ENCODE measurements at places on chromosomes 4 and X.

GRCh38 chr4:36288731-36289426 is 7.5 kb downstream of the DTHD1 start:
- no peak for DNase-seq

- no peak for DNase-seq
These were observed 159.9 kb downstream of the TRIML1 start for GRCh38 chr4:188299161-188299560.

DNA sequence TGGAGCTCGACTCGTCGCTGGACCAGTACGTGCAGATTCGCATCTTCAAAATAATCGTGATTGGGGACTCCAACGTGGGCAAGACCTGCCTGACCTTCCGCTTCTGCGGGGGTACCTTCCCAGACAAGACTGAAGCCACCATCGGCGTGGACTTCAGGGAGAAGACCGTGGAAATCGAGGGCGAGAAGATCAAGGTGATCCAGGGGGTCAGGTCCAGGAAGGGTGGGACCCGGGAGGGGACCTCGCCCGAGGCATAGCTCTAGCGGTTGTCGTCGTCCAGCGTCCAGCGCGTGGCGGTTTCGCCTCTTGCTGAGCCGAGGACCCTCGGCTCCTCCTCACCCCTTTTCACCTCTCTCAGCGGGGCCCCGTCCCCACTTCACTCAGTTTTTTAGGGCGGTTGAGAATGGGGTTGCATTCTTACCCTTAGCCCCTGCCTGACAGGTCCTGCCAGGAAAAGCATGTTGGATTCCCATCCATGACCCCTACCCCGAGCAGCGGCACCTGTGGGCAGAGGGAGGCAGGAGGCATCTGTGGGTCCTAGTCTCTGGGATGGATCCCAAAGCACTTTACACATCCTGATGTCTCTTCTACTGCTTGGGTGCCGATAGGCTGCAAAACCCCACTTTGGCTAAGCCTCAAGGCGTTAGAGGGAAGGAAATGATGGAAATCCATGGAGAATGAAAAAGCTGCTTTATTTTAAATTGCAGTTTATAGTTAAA is 524 bp downstream of the RAB33A start:
- peak; percentile 45 for DNase-seq

GRCh38 chrX:140766024-140766611 is 56.6 kb downstream of the LINC00632 start:
- peak; percentile 64 for DNase-seq

- no peak for DNase-seq
These were observed 23.7 kb upstream of the CASK start for GRCh38 chrX:41946989-41947612.

GRCh38 chr4:42768125-42768748 is 111.3 kb upstream of the ATP8A1 start:
- DNase-seq: no peak
